ENCODE measurements at places on chromosomes 5 and 9.

- DNase-seq = no peak
Measured at GRCh38 chr5:3181671-3182070, 414.0 kb upstream of the IRX1 start.

DNA sequence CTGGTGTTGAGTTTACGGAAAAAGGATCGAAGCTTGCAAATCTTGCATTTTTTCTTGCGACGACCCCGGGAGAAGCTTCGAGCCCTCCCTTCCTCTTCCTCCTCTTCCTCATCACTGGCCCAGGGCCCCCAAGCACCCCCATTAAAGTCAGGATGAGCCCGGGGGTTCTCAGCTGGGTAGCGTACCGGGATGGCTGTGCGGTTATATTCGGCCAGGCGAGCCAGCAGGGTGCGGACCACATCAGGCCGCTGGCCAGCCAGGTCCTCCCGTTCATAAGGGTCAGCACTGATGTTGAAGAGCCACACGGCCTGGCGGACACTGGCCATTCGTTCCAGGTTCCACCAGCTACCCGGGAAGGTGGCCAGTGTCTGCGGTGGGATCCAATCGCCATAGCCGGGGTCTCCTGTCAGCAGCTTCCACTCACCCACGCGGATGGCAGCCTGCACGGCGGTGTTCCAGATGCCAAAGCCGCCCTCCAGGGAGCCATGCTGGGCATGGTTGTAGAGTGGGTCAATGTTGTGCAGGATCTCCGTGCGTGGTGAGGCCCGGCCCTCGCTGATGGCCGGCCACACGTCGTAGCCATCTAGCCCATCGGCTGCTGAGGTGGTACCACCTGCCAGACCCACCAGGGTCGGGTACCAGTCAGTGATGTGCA is 5.3 kb downstream of the ARSI start:
- DNase-seq = no peak

GRCh38 chr5:10832987-10833386 is 72.0 kb upstream of the DAP start:
- DNase-seq = no peak

DNA sequence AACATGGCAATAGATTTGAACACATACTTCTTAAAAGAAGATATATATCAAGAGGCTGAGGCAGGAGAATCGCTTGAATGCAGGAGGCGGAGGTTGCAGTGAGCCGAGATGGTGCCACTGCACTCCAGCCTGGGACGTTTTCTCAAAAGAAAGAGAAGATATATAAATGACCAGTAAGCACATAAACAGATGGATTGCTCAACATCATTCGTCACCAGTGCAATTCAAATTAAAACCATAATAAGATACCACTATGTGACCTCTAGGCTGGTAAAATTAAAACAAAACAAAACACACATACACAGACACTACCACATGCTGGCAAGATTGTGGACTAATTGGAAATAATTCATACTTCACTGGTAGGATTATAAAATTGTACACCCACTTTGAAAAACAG is 5.3 kb upstream of the TXN start:
- no peak for DNase-seq

- no peak for DNase-seq
Measured at GRCh38 chr5:89327608-89328007, 444.6 kb upstream of the MEF2C start.

DNA sequence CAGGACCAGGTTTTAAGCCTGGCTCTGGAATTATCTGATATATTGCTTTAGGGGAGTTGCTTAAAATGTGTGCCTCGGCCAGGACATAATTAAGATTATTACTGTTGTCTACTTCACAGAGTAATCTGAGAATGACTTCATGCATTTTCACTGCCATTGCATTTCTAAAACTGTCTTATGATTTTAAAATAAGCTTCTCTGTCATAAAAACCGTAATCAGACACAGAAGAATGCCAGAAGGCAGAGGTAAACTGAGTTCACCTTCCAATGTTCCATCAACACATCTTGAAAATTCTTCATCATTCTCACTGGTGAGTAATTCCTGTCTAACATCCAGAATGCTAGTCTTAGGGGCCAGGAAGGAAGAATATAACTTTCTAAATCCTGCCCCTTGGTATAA is 47.1 kb downstream of the ISOC1 start:
- DNase-seq = no peak

GRCh38 chr5:105616599-105616998 is 2054.0 kb upstream of the NUDT12 start:
- no peak for DNase-seq

DNA sequence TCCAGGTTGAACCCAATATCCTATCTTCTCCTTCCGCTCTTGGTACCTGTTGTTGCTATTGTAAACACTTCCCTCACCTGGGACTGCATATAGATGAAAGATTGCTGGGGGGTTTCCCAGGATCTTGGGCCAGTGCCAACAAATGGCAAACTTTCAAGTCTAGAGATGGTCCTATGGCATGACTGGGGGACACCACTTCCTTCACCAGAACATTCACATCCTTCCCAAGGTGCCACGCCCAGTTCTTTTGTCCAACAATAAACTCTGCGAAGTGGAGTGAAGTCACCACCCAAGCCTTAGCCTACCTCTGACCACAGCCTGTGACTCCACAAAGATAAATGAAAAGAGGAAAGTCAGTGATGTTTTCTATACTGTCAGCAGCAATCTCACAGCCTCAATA is 34.4 kb downstream of the DOCK8 start:
- no peak for DNase-seq

DNA sequence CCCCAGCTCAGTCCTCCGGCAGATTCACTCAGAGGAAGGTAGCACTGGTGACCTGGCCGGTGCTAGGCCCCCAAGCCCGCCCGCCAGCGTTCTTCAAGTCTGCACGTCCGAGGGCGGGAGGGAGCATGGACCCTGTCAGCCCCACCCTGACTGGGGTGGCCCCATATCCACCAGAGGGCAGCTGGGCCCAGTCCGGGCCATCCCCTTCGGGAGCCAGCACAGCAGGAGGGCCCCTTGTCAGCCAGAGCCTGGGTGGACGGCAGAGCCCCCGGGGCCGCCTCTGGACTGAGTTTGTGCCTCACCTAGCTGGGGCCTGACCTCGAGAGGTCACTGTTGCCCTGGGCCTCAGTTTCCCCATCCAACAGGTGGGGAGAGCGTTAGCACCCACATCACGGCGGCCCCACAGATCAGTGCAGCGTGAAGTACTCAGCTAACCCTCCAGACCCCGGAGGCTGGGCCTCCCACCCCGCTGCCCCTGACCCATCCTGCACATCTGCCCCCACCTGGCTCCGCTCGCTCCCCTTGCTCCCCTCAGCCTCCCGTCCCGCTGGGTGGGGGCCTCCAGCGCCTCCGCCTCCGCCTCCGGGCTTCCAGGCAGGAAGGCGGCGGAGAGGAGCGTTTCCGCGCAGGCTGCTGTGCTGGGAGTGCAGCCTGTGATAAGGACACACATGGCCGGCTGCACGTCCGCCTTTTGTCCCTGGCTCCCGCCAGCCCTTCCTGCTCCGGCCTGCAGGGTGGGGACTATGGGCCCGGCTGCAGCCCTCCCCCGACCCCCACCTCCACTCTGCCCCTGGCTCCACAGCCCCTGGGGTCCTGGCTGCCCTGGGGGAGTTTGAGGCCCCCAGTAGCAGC is 16.6 kb upstream of the EGFL7 start:
- peak; percentile 49 for DNase-seq

DNA sequence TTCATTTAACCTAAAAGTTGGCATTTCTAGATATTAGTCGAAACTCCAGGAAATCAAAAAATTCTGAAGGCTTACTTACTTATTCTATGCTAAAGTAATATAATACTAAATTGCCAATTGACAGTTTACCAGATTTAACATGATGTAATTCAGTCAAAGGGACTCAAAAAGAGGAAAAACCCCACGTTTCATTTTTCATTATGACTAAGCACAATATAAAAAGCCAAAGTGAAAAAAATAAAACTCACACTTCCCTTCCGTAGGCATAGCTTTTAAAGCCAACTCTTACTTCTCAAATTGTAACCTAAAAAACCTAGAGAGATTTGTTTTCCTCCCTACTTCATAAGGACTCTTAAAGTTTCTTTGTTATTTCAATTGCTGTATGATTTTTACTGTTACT is 146.6 kb downstream of the RAPGEF6 start:
- DNase-seq = peak; percentile 12

DNA sequence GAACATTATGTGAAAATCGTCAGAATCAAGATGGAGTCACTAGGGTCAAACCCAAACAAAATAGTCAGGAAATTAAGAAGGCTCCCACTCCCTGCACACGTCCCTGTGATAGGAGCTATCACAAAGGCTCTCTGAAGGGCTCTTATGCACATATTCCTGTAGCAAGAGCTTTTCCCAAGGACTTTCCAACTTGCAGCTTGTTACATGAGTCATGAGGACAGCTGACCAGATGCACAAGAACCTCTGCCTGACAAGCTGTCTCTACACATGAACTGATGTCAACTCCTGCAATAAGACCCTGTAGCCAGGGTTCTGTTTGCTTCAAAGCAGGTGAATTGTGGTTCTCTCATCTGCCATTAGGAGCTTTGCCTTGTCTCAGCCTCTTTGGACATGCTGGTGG is 122.4 kb downstream of the OLFM1 start:
- DNase-seq = no peak

- no peak for DNase-seq
Measured at GRCh38 chr5:65020492-65020891, 251.8 kb downstream of the CWC27 start.

GRCh38 chr5:9454012-9454481 is 91.8 kb downstream of the SEMA5A start:
- DNase-seq = no peak

- DNase-seq = no peak
Measured at GRCh38 chr9:77592476-77592875, 55.6 kb downstream of the GNA14 start.
